ENCODE measurements at places on chromosomes 13 and 19.

DNA sequence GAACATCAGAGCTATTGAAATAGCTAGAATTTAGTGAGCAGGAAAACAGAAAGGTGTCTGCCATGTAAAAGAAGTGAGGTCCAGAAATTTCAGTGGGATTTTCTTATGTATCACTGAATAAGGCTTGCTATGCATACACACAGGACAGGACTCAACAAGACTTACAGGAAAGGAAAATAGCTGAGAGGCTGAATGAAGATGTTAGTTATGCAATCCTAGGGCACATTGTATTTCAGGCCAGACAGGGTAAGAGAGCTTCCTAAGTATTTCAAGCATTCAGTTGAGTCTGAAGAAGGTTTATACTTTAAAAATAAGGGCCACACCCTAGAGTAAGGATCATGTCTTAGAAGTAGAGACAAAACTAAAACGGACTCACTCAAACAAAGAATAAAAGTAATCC is 419.9 kb upstream of the PRR20A start:
- no peak for DNase-seq

- DNase-seq = peak; percentile 18
Measured at GRCh38 chr19:11382898-11383705, 1.0 kb downstream of the EPOR start.

- no peak for DNase-seq
Measured at GRCh38 chr13:102724923-102725322, 30.1 kb upstream of the METTL21C start.

GRCh38 chr19:48872182-48872883 is at the start of gene PPP1R15A:
TSS of gene PPP1R15A (plus strand) at chr19:48872421. CDS start at chr19:48873234, 813 bp downstream.
- peak; percentile 97 for DNase-seq

DNA sequence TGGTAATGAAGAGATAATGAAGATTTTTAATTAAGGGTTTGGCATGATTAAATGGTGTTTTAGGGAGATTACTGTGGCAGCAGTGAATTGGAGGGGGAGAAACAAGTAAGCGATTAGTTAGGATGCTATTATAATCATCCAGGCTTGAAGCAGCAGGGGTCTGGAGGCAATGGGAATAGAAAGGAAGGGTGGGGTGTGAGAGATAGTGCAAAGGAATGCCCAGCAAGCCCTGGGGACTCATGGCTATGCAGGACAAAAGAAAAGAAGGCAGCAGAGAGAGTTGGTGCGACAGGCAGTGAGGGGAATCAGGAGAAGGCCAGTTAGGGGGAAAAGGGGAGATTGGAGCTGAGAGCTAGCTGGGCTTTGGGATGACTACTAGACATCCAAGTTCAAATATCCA is 34.5 kb downstream of the SOX21 start:
- no peak for DNase-seq

DNA sequence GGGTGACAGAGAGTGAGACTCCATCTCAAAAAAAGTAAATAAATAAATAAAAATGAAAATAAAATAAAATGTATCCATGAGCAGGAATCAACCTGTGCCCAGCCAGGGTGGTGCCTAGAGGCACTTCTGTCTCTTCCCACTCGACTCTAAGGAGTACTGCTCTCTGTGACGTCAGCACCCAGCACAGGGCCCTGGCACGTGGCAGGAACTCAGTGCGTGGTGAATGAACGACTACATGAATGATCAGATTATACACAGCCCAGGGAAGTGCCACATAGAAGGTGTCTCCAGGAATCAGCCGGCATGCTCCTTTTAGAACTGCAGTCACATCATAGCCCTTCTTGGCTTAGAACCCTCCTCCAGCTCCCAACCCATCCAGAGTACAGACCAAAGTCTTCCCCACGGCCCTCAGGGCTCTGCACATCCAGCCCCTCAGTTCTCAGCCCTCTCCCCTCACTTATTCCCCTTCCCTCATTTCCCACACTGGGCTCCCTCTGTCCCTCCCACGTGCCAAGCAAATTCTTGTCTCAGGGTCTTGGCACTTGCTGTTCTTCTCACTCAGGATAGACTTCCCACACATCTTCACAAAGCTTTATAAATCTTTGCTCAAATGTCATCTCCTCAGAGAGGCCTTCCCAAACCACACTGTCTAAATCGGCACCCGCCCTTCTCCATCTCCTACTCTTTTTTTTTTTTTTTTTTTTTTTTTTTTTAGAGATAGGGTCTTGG is 4.2 kb downstream of the CLIP3 start:
- no peak for DNase-seq

GRCh38 chr19:12788682-12789097 is 2.6 kb upstream of the JUNB start:
- no peak for DNase-seq

DNA sequence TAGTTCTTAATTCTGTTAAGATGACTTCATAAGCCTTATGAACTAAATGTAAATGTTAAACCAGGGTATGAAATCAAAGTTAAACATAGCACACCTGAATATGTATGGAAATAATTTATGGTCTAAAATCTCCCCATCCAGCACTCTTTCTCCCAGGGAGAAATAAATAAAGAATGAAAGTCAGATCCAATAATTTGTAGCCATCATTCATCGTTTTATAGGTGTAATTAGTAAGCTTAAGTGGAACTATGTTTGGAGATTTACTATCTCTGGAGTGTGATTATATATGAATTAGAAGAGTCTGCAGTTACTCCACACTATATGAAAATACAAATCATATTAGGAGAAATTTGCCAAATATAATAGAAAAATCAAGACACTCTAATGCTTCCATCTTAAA is 405.1 kb downstream of the DACH1 start:
- DNase-seq = no peak

All from activated CD8-positive, alpha-beta memory T cell treated with anti-CD3 and anti-CD28 coated beads for 1 hour (primary cell).